IMR-90 (cell line): ENCODE measurements at places on chromosomes 3 and 15. TPM values are rescaled to one million over a fixed set of nuclear protein-coding genes. Genes with fewer than 3 reads are reported as not detected.

- DNase-seq, result no peak
Observed at GRCh38 chr3:82002986-82003642, 241.7 kb upstream of the GBE1 start.

GRCh38 chr15:25235391-25235790 lies 203.4 kb downstream of the UBE3A start:
- no peaks in the 10 kb centered on the region for H3K27me3 ChIP-seq
- DNase-seq, result no peak
- H3K27ac ChIP-seq, result no peak overlapping the region
- H3K36me3 ChIP-seq, result no peaks in the 10 kb centered on the region

GRCh38 chr3:154121701-154122551 lies 736 bp downstream of the ARHGEF26 start:
- peak overlapping the region; percentile 73 for H3K4me3 ChIP-seq
- DNase-seq, result peak; percentile 23
- no peaks in the 10 kb centered on the region; the same call in 1 of the 2 replicates for H3K27me3 ChIP-seq
- H3K27ac ChIP-seq, result no peak overlapping the region
- H3K36me3 ChIP-seq, result no peaks in the 10 kb centered on the region

- no peak overlapping the region for H3K4me3 ChIP-seq
- no peak overlapping the region for H3K27ac ChIP-seq
- no peaks in the 10 kb centered on the region for H3K27me3 ChIP-seq
Observed at GRCh38 chr3:178367817-178368617, 168.2 kb upstream of the KCNMB2 start.

TTC21A gene
- total RNA-seq, result 0.56 and 0.90 TPM in 2 replicates

FBXO40 gene
- total RNA-seq, result not detected in 2 replicates
